ENCODE measurements at places on chromosomes 5 and 9. TPM values are rescaled to one million over a fixed set of nuclear protein-coding genes. Genes with fewer than 3 reads are reported as not detected.

The RNF208 gene
- 0.17 TPM for polyA plus RNA-seq

- peak; percentile 55 for DNase-seq
Measured at GRCh38 chr5:119328753-119329602, 26.8 kb upstream of the TNFAIP8 start.

The BAAT gene
- polyA plus RNA-seq, result not detected

- DNase-seq, result no peak
Measured at GRCh38 chr5:122311497-122311960, 508 bp upstream of the SNCAIP start.

- no peak for DNase-seq
Measured at GRCh38 chr5:6456766-6457370, 8.2 kb downstream of the UBE2QL1 start.

DNA sequence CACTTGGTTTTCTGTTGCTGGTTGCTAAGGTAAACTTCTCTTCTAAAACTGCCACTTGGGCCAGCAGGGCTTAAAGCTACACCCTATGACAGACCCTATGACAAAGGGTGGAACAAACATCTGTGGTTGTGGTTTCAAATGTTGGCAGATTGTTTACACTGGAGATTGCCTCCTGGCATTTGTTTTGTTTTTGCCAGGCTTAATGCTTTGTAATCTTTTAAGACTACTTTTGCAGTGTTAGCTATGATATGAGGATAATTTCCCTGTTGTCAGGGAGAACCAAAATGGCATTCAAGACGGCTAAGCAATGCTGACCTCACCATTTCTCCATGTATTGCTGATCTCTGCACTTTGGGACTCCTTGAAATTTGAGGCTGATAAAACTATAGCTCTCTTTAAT, 50.3 kb downstream of the MAMDC2 start:
- DNase-seq, result no peak

- no peak for DNase-seq
Measured at GRCh38 chr5:61115968-61116367, 46.3 kb downstream of the SMIM15 start.

GRCh38 chr5:84729326-84729725, 344.6 kb upstream of the EDIL3 start:
- DNase-seq, result peak; percentile 6

DNA sequence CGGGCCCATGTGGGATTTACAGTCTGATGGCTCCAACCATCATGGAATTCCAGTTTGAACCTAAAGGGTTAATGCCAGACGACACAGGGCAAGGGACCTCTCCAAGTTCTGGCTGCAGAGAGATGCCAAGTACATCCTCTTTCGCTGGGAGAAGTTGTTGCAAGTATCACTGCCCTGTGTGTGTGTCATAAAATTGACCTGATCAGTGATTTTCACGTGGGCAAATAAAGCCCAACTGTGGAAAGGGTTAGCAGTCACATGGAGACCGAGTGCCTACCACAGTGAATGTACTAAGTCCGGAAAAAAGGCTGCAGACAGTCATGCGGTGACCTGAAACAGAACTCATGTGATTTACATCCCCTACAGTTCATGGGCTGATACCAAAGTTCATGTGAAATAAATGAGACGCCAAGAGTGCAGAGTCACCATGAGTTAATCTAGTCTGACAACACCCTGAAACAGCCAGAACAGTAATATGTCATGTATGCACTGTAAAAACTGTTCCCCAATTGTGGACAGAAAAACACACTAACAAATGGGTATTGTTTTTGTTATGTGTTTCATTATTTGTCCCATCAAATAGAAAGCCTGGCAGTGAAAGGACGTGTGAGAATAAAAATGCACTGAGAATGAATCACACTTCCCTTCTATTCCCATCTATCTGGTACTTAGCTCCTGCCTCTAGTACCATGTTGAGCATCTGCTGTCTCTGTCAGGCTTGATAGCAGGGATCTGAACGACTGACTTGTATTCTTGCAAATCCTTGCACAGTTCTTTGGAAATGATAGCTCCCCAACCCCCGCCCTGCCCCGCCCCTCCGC, 115.7 kb downstream of the SUSD1 start:
- DNase-seq, result peak; percentile 34

The CNTNAP3 gene
- 1.8 TPM for polyA plus RNA-seq

The LHX6 gene
- polyA plus RNA-seq, result not detected

DNA sequence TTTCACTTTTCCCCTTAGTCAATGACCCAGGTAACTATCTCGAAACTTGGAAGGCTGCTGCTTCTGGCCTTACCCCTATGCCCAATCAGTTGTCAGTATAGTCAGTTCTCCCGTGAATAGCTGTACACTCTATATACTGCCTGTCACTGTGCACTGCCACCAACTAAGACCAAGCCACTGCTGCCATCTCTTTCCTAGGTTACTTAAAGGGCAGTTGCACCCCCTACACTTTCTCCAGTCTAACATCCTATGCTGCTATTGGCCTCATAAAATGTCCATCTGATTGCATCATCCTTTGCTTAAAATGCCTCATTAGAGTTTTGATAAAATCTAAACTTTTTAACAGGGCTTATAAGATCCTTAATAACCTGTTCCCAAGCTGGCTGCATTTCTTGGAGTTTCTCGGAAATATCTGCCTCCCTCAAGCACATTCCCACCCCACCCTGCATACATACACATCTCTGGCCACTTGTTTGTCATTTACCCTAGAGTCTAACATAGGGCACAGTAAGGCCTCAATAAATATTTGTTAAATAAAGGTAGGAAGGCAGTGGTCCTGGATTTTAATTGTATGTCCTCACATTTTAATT, 32.8 kb upstream of the TNFAIP8 start:
- no peak for DNase-seq

The IFNA16 gene
- not detected for polyA plus RNA-seq

- peak; percentile 90 for DNase-seq
Measured at GRCh38 chr5:43105369-43106289, 15.1 kb upstream of the ZNF131 start.

The SPATA31C1 gene
- polyA plus RNA-seq, result not detected

The TAF11L7 gene
- polyA plus RNA-seq, result not detected

- DNase-seq, result no peak
Measured at GRCh38 chr9:14924230-14925219, 14.3 kb upstream of the FREM1 start.

The TMC1 gene
- not detected for polyA plus RNA-seq

DNA sequence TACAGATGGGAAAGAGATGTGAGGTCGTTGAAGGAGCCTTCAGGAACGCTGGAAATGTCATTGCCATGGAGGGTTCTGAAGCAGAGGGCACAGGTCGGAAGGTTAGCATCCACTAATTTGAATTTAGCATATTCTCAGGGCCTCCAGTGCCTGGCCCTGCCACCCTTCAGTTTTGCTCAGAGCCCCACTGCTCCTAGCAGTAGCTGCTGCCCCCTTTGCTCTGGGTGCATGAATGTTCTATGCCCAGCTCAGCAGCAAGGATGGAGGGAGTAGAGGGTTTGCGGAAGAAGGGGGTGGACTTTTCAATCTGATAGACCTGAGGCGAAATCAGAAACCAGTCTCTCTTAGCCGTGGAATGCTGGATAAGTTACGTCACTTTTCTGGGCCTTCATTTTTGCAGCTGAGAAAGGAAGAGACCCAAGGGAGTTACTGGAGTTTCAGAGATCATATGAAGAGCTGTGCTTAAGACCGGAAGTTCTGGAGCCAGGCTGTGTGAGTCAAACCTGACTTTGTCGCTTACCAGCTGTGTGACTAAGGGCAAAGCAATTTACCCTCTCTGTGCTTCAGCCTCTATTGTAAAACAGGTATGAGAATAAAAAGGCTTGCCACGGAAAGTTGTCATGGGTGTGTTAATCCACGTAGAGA, 133.2 kb upstream of the PANK3 start:
- DNase-seq, result peak; percentile 79

The RPL7A gene
- polyA plus RNA-seq, result 3,305 TPM

- DNase-seq, result no peak
Measured at GRCh38 chr9:17816431-17817027, 237.7 kb downstream of the SH3GL2 start.

DNA sequence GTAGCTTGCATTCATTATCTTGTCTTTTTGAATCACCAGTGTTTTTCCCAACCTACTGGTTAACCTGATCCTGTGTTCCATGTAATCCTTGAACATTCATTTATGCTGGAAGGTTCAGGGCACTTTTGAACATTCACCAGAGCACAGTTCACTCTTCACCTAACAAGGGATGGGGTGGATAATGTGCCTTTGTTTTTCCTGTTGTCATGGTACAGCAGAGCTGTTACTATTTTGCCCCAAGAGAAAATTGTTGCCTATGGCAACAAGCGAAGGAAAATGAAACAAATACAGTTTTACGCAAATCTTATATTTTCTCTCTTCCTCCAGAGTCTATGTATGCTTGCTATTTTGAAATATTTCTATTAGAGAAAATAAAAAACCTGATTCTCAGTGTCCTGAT, 60.3 kb upstream of the RIOK2 start:
- no peak for DNase-seq

GRCh38 chr9:126216826-126217225, 109.8 kb upstream of the MVB12B start:
- DNase-seq, result no peak

The LEAP2 gene
- polyA plus RNA-seq, result 0.91 TPM

DNA sequence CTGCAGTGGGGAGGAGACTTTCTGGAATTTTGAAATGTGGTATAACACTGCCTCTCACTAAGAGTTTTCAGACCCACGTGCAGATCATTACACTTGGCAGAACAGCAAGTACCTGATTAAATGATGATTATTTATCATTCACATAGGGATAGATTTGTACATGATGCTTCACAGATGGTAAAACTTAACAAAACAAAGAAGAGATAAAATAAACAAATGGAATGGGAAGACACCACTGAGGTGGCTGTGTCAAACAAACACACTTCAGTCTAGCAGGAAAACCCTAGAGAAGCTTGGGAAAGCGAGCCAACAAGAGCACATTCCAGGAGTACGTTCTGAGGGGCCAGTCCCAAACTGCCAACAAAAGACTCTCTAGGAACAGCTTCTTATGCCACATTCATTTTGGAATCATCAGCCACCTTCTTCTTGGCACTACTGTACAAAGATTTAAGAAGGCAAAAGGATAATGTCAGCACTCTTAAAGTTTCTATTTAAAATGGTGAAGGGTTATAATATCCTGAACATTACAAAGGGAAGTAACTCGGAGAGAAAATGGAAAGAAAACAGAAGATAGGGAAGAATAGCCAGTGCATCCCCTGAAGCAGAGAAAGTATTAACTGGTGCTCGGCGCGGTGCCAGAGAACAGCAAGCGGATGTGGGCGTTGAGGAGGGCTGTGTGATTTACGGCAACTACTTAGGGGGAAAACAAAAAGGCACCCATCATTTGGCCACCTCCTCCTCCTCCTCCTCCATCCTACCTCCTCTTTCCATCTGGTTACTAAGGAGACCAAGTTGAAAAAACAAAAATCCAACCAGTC, 1.6 kb downstream of the MED27 start:
- no peak for DNase-seq

The MYOT gene
- not detected for polyA plus RNA-seq

The KLHL3 gene
- polyA plus RNA-seq, result 2.1 TPM

GRCh38 chr9:16960084-16960483, 89.6 kb upstream of the BNC2 start:
- no peak for DNase-seq

The ZFP37 gene
- polyA plus RNA-seq, result 1.7 TPM

DNA sequence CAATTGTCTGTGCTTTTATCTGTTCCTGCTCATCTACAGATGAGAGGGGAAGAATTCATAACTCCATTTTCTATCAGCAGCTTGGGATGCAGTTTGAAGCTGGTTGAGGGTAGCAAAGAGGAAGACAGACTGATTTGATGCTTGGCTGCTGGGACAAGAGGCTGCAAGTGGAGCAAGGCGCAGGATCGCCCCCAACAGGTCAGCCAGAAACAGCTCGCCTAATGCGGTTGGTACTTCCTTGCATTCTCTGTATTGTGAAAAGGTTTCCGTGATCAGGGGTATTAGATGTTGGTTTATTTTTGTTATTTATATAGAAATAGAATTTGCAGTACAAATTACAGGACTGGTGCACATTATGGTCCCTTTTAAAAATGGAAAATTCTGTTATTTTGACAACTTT, 40.6 kb downstream of the ZNF883 start:
- no peak for DNase-seq

DNA sequence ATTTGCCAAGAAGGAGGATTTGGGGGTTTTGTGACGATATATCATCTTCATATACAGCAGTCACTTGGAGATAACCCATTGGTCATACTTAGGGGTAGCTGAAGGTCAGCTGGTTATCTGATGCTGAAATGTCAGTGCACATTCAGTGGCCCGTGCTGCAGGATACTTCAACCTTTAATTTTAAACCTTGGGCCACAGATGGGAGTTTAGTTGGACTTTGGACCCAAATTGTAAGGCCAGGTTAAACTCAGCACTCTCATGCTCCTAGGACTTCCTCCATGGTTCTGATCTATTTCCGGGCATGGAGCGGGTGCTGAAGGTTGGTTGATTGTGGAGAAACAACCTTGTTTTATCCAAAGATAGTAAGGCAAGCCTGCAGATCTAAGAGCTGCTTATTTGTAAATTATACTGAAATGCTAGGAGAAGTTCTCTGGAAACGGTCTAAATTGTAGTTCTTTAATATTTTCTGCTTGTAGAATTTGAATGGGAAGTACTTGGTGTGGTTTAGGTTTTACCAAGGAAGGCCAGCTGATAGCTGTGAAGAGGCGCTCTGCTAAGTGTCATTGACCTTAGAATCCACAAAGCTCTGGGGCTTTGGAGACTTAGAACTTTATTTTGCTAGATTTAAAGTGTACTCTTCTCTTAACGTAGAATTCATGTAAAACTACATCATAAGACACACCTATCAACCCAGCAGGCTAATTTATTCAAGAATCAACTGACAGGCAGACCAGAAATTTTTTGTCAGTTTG, 38.6 kb downstream of the SLC44A1 start:
- no peak for DNase-seq

DNA sequence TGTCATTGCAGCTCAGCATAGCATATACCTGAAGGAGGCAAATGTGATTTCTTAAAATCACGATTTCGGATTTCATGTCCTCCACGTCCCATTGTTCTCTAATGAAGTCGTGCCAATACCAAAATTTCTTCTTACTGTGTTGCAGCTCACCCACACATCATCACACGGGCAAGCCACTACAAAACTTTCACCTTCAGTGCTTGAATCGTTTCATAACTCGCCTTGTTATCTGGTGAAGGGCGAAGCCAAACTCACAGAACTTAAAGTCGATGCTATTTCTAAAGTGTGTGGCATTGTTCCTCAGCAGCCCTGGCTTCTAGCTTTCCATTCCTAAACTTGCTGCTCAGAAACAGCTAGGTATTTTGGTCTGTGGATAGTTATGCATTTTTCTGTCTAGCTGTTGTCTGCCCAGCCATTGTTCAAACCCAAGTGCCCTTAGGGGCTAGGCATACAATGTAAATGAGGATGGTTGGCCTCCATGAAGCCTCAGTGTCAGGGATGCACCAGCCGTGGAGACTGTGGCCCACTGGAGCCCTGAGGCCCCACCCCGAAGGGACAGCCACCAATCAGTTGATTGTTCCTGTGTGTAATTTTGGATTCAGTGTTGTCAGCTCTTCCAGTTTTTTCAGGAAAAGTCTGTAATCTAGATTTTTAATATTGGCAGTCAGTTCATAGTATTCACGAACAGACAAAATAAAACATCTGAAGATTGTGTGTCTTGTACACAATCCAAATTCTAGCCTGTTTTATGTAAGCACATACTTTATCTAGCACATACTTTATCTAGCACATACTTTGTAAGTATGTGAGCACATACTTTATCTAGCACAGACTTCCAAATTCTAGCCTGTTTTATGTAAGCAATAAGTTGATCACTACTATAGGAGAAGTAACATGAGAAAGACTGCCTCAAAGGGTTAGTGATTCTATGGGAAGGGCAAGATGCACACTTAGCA, 112.8 kb downstream of the DAPK1 start:
- no peak for DNase-seq
